ENCODE measurements at places on chromosomes 5 and 9. TPM values are rescaled to one million over a fixed set of nuclear protein-coding genes. Genes with fewer than 3 reads are reported as not detected.
A peak's percentile ranks its signal among the peaks of the same experiment; 100 is the strongest.

- DNase-seq: no peak
- H3K4me3 ChIP-seq: no peak overlapping the region
- no peaks in the 10 kb centered on the region for H3K27me3 ChIP-seq
- H3K36me3 ChIP-seq: peaks cover 3% of the 10 kb centered on the region
- no peaks in the 10 kb centered on the region for H3K4me1 ChIP-seq
Observed at GRCh38 chr9:101332362-101332761, 52.4 kb downstream of the BAAT start.

- no peak overlapping the region for H3K27ac ChIP-seq
- no peaks in the 10 kb centered on the region for H3K27me3 ChIP-seq
- H3K4me3 ChIP-seq: peak overlapping the region; percentile 15
- H3K4me1 ChIP-seq: no peaks in the 10 kb centered on the region
- H3K36me3 ChIP-seq: no peaks in the 10 kb centered on the region
- DNase-seq: no peak
Observed at GRCh38 chr9:130537346-130538050, 41.9 kb upstream of the FUBP3 start.

- no peak overlapping the region for H3K4me3 ChIP-seq
- no peaks in the 10 kb centered on the region for H3K36me3 ChIP-seq
- no peak for DNase-seq
- H3K4me1 ChIP-seq: no peaks in the 10 kb centered on the region
Observed at GRCh38 chr9:122051351-122052321, 41.5 kb downstream of the TTLL11 start.

DNA sequence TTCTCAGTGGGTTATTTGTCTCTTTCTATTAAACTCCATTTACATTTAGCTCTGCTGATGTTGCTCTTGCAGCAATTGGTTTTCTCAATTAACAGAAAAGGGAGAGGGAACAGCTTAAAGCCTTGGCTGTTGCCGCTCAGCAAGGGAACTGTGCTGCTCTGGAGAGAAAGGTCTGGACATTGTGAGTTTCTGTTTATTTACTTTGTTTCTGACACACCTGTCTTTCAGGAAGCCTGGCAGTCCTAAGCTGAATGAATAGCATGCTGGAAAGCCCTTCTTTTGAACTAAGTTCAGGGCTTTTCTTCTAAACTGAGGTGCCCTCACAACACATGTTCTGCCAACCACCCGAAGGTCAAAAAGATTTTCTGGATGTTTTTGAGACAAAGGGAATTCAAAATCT is 491.9 kb downstream of the PDE4D start:
- H3K4me3 ChIP-seq: no peak overlapping the region
- H3K27me3 ChIP-seq: no peaks in the 10 kb centered on the region
- peaks cover 16% of the 10 kb centered on the region for H3K36me3 ChIP-seq
- DNase-seq: no peak

DNA sequence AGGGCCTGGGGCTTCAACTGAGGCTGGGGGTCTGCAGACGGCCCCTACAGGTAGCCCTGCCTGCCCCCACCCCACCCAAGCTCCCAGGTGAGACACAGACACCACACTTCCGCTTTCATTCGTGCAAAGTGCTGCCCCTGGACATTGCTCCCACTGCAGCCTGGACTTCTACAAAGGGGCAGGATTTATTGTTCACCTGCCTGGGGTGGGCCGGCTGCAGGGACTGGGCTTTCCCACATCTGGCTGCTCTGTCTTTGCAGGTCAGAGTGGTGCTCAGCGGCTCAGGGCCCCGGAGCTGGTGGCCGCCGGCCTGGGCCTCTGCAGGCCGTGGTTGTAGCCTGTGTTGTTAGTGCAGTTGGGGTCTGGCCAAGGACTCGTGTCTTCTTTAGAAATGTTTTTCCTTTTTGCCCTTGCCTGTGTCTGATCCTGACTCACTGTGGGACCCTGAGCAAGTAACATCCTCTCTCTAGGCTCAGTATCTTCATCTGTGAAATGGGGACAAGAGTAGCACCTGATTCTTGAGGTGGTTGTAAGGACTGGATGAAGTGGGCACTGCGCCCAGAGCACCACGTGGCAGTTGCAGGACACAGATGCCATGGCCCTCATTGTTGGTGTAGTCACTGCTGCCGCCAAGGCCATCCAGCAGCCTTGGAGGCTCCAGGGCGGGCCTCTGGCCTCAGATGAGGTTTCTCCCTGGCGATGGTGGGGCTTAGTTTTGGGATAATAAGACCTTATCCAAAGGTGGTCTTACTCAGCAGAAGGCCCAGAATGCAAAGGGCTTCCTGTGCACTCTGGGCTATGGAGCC is 143.9 kb downstream of the CACNA1B start:
- DNase-seq: no peak
- H3K36me3 ChIP-seq: peaks cover 13% of the 10 kb centered on the region
- H3K4me1 ChIP-seq: no peaks in the 10 kb centered on the region
- no peak overlapping the region for H3K4me3 ChIP-seq

The OR1J2 gene
- not detected for total RNA-seq

DNA sequence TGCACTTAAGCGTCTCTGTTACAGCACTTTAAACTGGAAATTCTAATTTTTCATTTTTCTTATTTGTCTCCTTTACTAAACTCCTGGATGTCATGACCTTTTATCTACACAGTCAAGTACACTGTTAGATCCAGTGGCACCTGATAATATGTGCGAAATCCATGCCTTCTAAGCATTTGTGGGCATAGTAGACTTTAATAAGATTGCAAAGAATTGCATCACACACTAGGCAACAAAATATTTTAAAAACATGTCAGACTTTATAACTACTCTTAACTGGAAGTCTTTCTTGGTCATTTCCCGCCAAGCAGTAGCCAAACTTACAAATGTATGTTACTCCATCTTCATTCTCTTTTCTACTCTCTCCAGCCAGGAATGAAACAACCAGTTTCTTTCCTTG is 5.0 kb upstream of the SPINK1 start:
- no peak overlapping the region for H3K27ac ChIP-seq
- no peaks in the 10 kb centered on the region for H3K36me3 ChIP-seq
- no peak for DNase-seq
- H3K4me1 ChIP-seq: no peaks in the 10 kb centered on the region

DNA sequence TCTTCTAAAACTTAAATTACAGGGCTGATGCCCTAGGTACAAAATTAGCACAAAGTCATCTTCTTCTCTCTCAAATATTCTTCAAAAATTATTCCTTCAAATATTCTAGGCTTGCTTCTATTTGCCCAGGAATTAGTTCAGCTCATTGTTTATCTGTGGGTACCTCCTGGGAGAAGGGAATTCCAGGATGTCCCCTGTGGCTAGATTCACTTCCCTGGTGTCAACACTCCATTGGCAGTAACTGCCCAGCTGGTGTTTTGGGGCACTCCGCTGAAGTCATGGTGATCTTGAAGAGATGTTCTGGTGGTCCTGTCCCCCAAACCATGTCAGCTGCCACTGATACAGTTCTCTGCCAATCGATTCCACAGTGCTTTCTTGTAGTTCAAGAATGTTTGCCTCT is 26.2 kb upstream of the TGFBR1 start:
- no peaks in the 10 kb centered on the region for H3K27me3 ChIP-seq
- H3K4me3 ChIP-seq: no peak overlapping the region
- H3K4me1 ChIP-seq: peaks cover 3% of the 10 kb centered on the region
- no peak overlapping the region for H3K27ac ChIP-seq

DNA sequence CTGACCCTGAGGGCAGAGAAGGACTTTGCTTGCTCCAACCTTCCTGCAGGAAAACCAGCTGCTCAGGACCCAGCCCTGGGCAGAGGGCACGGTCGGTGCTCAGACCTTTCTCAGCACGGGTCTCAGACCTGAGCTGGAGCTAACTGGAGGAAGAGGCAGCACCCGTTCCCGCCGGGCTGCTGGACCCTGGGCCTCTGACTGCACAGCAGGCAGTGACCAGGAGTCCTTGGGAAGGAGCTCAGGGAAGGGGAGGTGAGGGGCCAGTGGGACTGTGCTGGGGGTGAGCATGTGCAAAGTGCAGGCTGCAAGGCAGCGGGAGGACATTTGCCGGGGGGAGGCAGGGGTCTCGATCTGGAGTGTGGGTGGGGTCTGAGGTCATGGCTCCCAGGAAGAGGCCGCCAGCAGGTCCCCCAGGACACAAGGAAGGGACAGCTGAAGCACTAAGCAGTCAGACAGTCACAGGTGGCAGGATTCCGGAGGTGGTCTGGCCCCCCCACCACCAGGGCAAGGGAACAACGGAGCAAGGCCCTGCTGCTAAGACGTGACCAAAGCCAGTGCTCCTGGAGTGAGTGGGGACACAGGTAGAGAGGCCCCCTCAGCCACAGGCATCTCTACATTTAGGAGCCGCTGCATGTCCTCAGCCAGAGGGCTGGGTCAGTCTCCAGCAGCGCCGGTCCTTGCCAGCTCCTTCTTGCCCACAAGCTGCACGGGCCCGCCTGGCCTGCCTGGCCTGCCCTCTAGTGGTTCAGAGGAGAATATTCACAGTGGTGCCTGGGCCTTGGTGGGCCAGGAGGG is 4.8 kb upstream of the DPM2 start:
- no peak overlapping the region for H3K4me3 ChIP-seq
- peaks cover 42% of the 10 kb centered on the region for H3K36me3 ChIP-seq
- H3K27me3 ChIP-seq: no peaks in the 10 kb centered on the region
- no peak overlapping the region for H3K27ac ChIP-seq
- no peaks in the 10 kb centered on the region for H3K4me1 ChIP-seq

GRCh38 chr5:2000591-2000990 is 117.9 kb upstream of the IRX4 start:
- peaks cover 11% of the 10 kb centered on the region for H3K36me3 ChIP-seq
- H3K4me1 ChIP-seq: no peaks in the 10 kb centered on the region
- DNase-seq: no peak
- no peaks in the 10 kb centered on the region for H3K27me3 ChIP-seq

DNA sequence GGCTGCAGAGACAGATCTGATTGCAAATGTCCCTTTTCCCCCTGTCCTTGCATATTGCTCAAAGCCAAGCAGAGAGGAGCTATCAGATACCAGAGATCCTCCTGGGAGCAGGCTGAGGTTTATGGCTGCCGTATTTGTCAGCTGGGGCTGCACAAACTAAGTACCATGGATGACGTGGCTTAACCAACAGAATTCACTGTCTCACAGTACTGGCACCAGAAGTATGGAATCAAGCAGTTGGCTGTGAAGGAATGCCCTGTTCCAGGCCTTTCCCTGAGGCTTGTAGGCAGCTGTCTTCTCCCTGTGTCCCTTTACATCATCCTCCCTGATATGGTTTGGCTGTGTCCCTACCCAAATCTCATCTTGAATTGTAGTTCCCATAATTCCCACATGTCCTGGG is 2.6 kb downstream of the CFAP90 start:
- H3K27ac ChIP-seq: no peak overlapping the region
- H3K4me1 ChIP-seq: no peaks in the 10 kb centered on the region
- no peak overlapping the region for H3K4me3 ChIP-seq
- no peak for DNase-seq
- H3K27me3 ChIP-seq: peaks cover 4% of the 10 kb centered on the region

- no peak overlapping the region for H3K27ac ChIP-seq
- H3K36me3 ChIP-seq: no peaks in the 10 kb centered on the region
- H3K27me3 ChIP-seq: no peaks in the 10 kb centered on the region
Observed at GRCh38 chr5:102295534-102296177, 428 bp downstream of the SLCO4C1 start.

- H3K36me3 ChIP-seq: no peaks in the 10 kb centered on the region
- DNase-seq: no peak
- H3K27me3 ChIP-seq: no peaks in the 10 kb centered on the region
- H3K4me3 ChIP-seq: no peak overlapping the region
Observed at GRCh38 chr5:96920744-96921355, 15.0 kb upstream of the LNPEP start.

GRCh38 chr5:67297376-67297775 is 100.8 kb upstream of the CD180 start:
- no peaks in the 10 kb centered on the region for H3K36me3 ChIP-seq
- no peak overlapping the region for H3K4me3 ChIP-seq
- 0 out of 2 replicates have a peak, but pooled peaks cover 2% of the 10 kb centered on the region for H3K4me1 ChIP-seq

Measured in H9 (cell line).